SJSA1 (cell line): ENCODE measurements at places on chromosomes 1 and 21. TPM values are rescaled to one million over a fixed set of nuclear protein-coding genes. Genes with fewer than 3 reads are reported as not detected.

ZRANB2 gene
- 35.3 and 42.4 TPM in 2 replicates for total RNA-seq

- no peak overlapping the region for H3K4me3 ChIP-seq
- peak overlapping the region; percentile 73 for H3K27ac ChIP-seq
- H3K27me3 ChIP-seq, result no peaks in the 10 kb centered on the region
- peak; percentile 59 for DNase-seq
Measured at GRCh38 chr1:151639466-151639865, 27.6 kb downstream of the SNX27 start.

DNA sequence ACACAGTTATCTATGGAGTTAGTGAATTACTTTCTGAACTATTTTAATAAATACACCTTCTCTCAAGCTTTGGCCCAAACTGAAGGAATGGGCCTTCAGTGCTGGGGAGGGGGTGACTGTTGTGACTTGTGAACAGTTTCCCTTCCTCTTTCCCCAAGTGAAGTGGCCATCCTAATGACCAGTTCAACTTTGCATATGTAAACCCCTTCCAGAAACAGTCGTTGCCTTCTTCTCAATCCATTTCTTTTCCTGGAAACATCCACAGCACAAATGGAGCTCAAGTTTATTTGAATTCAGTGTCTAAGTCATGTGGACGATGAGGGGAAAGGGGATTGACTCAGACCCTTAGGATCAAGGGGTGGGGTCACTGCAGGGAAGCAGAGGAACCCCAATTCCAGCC, 1.3 kb upstream of the INPP5B start:
- no peaks in the 10 kb centered on the region for H3K27me3 ChIP-seq
- peaks cover 8% of the 10 kb centered on the region; the same call in 1 of the 2 replicates for H3K36me3 ChIP-seq
- H3K4me1 ChIP-seq, result peaks cover 20% of the 10 kb centered on the region

DNA sequence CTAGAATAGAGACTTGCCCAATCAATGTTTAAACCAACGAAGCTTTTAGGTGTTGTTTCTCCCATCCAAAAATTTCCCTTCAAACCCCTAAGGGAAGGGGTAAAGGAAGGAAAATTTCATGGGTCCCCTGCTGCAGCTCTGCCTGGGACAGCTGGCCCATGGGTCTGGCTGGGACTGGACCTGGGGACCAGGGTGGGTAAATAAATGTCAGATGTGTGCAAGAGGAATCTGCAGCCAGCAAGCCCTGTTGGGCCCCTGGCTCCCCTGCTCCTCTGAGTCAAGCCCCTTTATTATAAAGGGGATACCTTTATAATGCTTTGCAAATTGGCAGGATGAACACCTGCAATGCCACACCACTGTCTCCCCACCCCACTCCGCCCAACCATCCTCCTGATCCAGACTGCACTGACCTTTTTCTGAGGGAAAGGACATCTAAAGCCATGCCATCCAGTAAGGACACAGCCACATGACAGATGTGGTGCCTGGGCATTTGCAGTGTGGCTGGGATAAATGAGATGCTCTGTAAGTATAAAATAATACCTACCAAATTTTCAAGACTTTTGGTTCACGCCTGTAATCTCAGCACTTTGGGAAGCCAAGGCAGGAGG, 1.9 kb upstream of the TMEM125 start:
- no peaks in the 10 kb centered on the region for H3K4me1 ChIP-seq
- no peaks in the 10 kb centered on the region for H3K27me3 ChIP-seq
- no peaks in the 10 kb centered on the region for H3K36me3 ChIP-seq
- no peak overlapping the region for H3K27ac ChIP-seq

DNA sequence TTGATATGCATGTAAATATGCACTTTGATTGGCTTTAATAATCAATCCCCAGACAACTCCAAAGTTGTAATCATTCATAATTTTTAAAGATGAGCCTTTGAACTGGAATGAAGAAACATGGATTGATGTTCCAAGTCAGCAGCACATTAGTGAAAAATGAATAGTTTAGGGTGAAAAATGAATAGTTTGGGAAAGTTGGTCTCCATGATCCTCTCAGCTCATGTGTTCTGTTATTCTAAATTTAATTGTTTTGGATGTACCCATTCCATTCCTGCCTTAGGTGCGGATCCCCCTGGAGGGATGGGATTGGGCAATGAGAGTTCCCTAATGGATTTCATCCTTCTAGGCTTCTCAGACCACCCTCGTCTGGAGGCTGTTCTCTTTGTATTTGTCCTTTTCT, at the start of gene OR2G3:
Gene OR2G3 (plus strand): TSS at position 301 of the 400 bp plus-strand sequence. CDS start 0 bp downstream, at position 301.
- H3K27me3 ChIP-seq, result no peaks in the 10 kb centered on the region
- no peak for DNase-seq
- no peak within 1 kb of the TSS for H3K4me3 ChIP-seq
- no peaks in the 10 kb centered on the region for H3K36me3 ChIP-seq
- no peak within 1 kb of the TSS for H3K27ac ChIP-seq
- no peaks in the 10 kb centered on the region for H3K4me1 ChIP-seq

GRCh38 chr1:156638189-156638985, 3.5 kb upstream of the BCAN start:
- DNase-seq, result no peak
- no peaks in the 10 kb centered on the region; the same call in 1 of the 2 replicates for H3K4me1 ChIP-seq
- no peak overlapping the region for H3K27ac ChIP-seq

CAMSAP2 gene
- 19.8 and 35.1 TPM in 2 replicates for total RNA-seq

GRCh38 chr1:27643600-27644368, 8.8 kb upstream of the FGR start:
- H3K36me3 ChIP-seq, result no peaks in the 10 kb centered on the region
- peaks cover 4% of the 10 kb centered on the region for H3K27me3 ChIP-seq
- no peaks in the 10 kb centered on the region for H3K4me1 ChIP-seq
- DNase-seq, result no peak

DNA sequence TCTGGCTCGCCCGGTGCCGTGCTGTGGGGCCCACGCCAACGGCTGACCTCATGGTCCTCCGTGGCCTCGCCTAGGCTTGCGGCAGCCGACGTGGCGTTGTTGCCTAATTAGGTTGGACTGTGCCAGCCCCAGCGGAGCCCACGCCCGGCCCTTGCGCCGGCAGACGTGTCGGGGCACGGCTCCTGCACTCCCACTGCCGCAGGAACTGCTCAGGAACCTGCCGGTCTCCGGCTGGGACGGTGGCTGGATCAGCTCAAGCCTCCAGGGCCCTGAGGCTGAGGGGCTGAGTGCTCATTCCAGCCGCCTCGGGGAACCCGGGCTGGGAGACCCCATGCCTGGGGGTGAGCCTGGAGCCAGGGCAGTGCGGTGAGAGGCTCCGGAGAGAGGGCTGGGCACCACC, 16.1 kb upstream of the PEX10 start:
- H3K36me3 ChIP-seq, result no peaks in the 10 kb centered on the region
- no peak overlapping the region for H3K4me3 ChIP-seq
- H3K27ac ChIP-seq, result no peak overlapping the region
- H3K27me3 ChIP-seq, result peaks cover 16% of the 10 kb centered on the region

- H3K4me3 ChIP-seq, result peak overlapping the region; percentile 86
- DNase-seq, result peak; percentile 86
- no peaks in the 10 kb centered on the region for H3K27me3 ChIP-seq
- peaks cover 3% of the 10 kb centered on the region; the same call in 1 of the 2 replicates for H3K36me3 ChIP-seq
- peaks cover 5% of the 10 kb centered on the region for H3K4me1 ChIP-seq
Measured at GRCh38 chr21:33325222-33326067, 675 bp downstream of the IFNAR1 start.

DNA sequence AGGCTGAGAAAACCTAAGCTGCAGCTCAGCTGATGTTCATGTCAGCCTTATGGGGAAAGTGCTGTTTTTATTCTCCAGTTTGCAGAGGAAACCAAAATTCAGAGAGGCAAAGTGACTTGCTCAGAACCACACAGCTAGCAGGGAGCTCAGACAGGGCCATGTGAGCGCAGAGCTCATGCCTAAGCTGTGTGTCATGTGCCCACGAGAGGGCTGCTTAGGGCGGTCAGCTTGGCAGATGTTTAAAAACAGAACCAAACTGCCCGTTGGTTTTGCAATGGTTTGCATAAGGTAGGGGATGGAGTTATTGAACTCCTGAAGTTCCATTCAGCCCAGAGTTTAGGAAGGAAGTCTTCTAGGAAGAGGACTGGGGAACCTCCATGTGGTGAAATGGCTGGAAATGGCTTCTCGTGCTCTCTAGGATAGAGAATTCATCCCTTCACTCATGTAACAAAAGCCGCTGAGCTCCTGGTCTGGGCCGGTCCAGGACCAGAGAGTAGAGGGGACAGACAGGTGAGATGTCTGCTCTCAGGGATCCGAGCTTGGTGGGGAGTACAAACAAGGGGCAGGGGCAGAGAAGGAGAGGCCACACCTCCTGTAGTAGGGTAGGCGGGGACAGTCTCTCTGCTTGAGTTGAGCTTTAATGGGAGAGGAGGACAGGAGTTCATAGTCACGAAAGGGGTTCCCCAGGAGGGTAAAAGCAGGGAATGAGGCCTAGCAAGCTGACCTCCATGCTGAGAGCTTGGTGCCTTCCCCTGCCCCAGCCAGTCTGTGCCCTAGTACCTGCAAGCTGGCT, 46.9 kb downstream of the ARHGEF10L start:
- no peak overlapping the region for H3K4me3 ChIP-seq
- H3K4me1 ChIP-seq, result peaks cover 37% of the 10 kb centered on the region
- peaks cover 2% of the 10 kb centered on the region; the same call in 1 of the 2 replicates for H3K36me3 ChIP-seq
- no peaks in the 10 kb centered on the region for H3K27me3 ChIP-seq

DCDC2B gene
- total RNA-seq, result not detected in 2 replicates

DNA sequence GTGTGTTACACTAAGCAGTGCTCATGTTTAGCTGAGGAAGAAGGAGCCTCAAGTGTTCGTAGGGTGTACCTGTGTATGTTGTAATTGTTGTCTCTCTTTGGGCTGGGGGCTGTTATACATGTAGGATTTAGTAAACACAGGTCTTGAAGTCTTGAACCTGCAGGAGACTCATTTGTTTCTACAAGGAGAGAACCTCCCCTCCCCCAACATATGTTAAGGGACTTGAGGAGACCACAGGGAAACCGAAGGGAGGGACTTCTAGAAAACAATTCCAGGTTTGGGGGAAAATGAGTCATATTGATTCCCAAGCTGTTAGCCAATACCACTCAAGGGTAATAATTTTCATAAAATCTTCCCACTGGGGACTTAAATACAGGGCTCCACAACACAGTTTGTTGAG, 25.0 kb upstream of the AGBL4 start:
- H3K4me3 ChIP-seq, result no peak overlapping the region
- H3K36me3 ChIP-seq, result no peaks in the 10 kb centered on the region
- no peaks in the 10 kb centered on the region for H3K4me1 ChIP-seq
- peaks cover 20% of the 10 kb centered on the region; the same call in 1 of the 2 replicates for H3K27me3 ChIP-seq
- no peak for DNase-seq

- no peak for DNase-seq
- H3K27ac ChIP-seq, result no peak overlapping the region
- no peaks in the 10 kb centered on the region for H3K27me3 ChIP-seq
Measured at GRCh38 chr1:43460988-43461693, 7.4 kb upstream of the HYI start.

DNA sequence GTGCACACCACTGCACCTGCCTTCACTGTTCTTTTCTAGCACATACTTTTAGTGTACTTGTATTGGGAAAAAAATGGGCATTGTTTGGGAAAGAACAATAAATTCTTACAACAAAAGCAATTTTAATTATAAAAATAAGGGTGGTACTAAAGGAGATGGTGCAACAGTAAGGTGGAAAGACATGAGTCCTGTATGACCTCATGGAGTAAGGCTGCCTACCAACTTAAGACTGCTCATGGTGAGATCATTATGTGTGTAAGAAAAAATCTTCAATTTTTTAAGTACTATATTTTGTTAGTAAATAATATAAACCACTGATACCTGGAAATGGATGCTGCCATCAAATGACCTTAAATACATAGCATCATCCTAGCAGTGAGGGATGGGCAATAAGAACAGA, 29.6 kb upstream of the PHGDH start:
- no peaks in the 10 kb centered on the region for H3K4me1 ChIP-seq
- DNase-seq, result no peak
- H3K36me3 ChIP-seq, result no peaks in the 10 kb centered on the region

SELP gene
- not detected in 2 replicates for total RNA-seq

RNU1-3 gene
- total RNA-seq, result under 0.01 and 294 TPM in 2 replicates

MMEL1 gene
- not detected in 2 replicates for total RNA-seq

DNA sequence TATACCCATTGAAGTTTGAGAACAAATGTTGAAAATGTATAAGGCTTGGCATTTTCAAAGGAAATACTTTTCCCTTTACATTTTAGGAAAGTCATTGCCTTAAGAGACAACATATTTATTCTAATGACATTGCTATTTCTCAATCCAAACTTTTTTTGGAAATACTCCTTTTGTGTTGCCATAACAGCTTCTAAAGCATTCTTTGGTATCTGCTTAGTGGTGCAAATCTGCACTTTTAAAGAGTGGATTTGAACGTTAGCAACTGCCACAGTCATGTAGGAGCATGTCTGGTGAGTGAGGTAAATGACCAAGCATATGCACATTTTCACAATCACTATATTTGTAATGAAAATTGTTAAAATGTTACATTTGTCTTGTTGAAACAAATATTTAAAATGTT, 124.4 kb upstream of the GORAB start:
- DNase-seq, result no peak
- H3K27me3 ChIP-seq, result no peaks in the 10 kb centered on the region
- no peak overlapping the region for H3K27ac ChIP-seq
- H3K4me3 ChIP-seq, result no peak overlapping the region
- H3K36me3 ChIP-seq, result no peaks in the 10 kb centered on the region
- H3K4me1 ChIP-seq, result no peaks in the 10 kb centered on the region

DPYD gene
- total RNA-seq, result 31.4 and 35.4 TPM in 2 replicates

DNA sequence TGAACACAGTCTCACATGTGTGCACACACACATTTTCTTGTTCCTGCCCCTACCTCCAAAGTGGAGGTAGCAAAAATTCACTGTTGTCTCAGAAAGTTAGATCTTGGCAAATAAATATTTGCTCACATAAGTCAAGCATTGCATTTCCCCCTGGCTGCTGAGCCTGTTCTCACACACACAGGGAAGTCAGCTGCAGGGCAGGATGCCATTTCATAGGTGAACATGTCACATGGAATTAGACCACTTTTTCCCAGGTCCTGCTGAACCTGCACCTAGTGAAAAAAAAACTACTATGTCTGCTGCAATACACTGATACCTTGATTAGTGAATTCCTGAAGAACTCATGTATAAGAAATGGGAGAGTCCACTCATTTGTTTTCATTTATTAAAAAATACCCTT, 5.3 kb upstream of the CD55 start:
- peaks cover 31% of the 10 kb centered on the region for H3K4me1 ChIP-seq
- H3K27ac ChIP-seq, result no peak overlapping the region
- H3K36me3 ChIP-seq, result no peaks in the 10 kb centered on the region
- H3K4me3 ChIP-seq, result no peak overlapping the region
- H3K27me3 ChIP-seq, result no peaks in the 10 kb centered on the region
- DNase-seq, result no peak

DNA sequence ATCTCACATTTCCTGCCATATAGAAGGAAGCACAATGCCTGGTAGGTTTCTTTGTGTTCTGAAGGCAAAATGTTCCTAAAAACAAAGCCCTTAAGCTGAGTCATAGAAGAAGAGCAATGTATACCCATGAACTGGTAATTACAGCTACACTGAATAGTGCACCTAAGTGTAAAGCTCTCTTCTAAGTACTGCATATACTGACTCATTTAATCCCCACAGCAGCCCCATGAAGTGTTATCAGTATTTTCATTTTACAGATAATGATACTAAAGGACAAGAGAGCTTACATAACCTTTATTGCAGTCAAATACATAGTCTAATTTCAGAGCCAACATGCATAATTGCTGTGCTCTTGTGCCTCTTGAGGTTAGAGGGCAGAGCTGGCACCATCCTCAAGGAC, 239.9 kb downstream of the DPYD start:
- H3K36me3 ChIP-seq, result peaks cover 2% of the 10 kb centered on the region; the same call in 1 of the 2 replicates
- DNase-seq, result no peak
- no peaks in the 10 kb centered on the region for H3K27me3 ChIP-seq

GRCh38 chr1:39895731-39896480, 5.8 kb downstream of the MYCL start:
- H3K36me3 ChIP-seq, result no peaks in the 10 kb centered on the region
- H3K4me3 ChIP-seq, result no peak overlapping the region
- DNase-seq, result no peak
- no peak overlapping the region for H3K27ac ChIP-seq
